WTC11 (cell line): ENCODE measurements at places on chromosomes 2 and 18.

DNA sequence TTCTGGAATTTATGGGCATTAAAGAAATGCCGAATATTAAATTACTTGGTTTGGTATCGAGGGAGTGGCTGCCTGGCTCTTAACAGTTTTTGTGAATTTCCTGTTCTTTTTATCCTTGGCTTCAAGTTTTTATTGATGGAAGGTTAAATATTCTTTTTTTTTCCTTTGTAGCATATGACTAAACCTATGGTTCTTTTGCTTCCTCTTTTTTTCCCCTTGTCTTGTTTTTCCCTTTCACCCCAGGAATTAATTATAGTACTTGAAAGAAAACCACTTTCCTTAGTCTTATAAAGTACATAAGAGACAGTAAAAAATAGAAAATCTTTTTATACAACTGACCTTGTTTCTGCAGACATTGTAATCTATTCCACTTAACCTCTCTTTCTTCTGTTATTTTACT, 42.4 kb downstream of the MGAT5 start:
- no peak overlapping the region for H3K4me3 ChIP-seq
- H3K27me3 ChIP-seq, result no peaks in the 10 kb centered on the region
- DNase-seq, result no peak
- no peaks in the 10 kb centered on the region for H3K36me3 ChIP-seq
- no peak overlapping the region for H3K27ac ChIP-seq

GRCh38 chr2:165013944-165014619, 58.8 kb upstream of the SLC38A11 start:
- H3K36me3 ChIP-seq, result no peaks in the 10 kb centered on the region
- H3K27ac ChIP-seq, result no peak overlapping the region
- DNase-seq, result no peak
- no peaks in the 10 kb centered on the region for H3K27me3 ChIP-seq
- H3K4me1 ChIP-seq, result peaks cover 8% of the 10 kb centered on the region

- no peak overlapping the region for H3K27ac ChIP-seq
- H3K36me3 ChIP-seq, result no peaks in the 10 kb centered on the region
- no peak overlapping the region for H3K4me3 ChIP-seq
- peaks cover 11% of the 10 kb centered on the region; the same call in 1 of the 2 replicates for H3K4me1 ChIP-seq
Observed at GRCh38 chr2:231634412-231634811, 41.7 kb downstream of the TEX44 start.

- H3K36me3 ChIP-seq, result no peaks in the 10 kb centered on the region
- DNase-seq, result peak; percentile 84
- no peak overlapping the region for H3K4me3 ChIP-seq
- no peak overlapping the region for H3K27ac ChIP-seq
- H3K27me3 ChIP-seq, result no peaks in the 10 kb centered on the region
Observed at GRCh38 chr2:185628985-185629384, 109.6 kb upstream of the FSIP2 start.

DNA sequence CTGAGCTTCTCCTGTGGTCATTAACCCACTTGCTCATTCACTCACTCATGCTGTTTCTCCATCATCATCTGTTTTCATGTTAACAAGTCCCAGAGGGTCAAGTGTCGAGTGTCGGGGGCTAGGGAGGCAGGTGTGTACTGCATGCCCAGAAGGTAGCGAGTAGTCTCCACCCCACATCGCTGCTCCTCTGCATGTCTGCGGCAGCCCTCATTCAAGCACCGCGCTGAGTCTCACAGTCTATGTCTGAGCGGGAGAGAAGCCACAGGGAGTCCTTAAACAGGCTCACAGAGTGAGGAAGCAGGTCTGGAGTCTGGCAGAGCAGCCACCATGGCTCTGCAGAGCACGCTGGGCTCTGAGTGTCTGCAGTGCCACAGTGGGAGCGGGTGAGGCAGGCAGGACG, 121.3 kb upstream of the IL1R2 start:
- no peaks in the 10 kb centered on the region for H3K27me3 ChIP-seq
- no peak overlapping the region for H3K4me3 ChIP-seq
- H3K4me1 ChIP-seq, result peaks cover 23% of the 10 kb centered on the region
- DNase-seq, result no peak

DNA sequence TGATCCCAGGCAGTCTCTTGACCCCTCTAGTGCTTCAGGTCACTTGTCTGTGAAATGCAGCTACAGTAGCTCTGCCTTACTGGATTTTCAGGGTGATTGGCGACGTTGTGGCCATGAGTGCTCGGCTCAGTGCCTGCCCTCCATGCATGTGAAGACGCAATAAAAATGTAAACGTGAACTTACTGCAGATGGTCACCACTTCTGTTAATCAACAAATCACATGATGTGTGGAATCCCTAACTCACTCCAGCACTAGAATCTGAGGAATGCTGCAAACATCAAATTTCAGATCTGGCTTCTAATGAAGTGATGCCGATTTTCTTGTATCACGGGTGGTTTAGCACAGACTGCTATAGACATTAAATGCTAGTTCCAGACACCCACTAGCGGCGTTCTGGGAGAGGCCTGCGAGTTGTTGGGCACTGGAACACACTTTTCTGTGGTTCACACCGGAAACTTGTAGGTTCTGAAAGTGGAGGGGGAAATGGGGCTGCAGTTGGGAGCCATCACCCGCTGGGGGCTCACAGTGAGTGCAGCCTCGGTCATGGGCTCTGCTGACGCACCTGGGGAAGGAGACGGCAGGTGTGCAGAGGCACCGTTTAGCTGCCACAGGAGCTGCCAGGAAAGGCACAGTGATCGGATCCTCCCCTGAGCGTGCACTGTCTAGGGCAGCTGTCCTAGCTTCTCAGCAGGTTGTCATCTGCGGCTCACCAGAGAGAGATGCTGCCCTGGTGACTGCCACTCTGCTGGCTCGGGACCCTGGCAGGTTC, 6.5 kb downstream of the CNDP1 start:
- no peak for DNase-seq
- no peaks in the 10 kb centered on the region for H3K27me3 ChIP-seq
- no peak overlapping the region for H3K4me3 ChIP-seq
- H3K4me1 ChIP-seq, result no peaks in the 10 kb centered on the region

- H3K36me3 ChIP-seq, result no peaks in the 10 kb centered on the region
Observed at GRCh38 chr2:68907232-68907919, 36.2 kb upstream of the BMP10 start.

DNA sequence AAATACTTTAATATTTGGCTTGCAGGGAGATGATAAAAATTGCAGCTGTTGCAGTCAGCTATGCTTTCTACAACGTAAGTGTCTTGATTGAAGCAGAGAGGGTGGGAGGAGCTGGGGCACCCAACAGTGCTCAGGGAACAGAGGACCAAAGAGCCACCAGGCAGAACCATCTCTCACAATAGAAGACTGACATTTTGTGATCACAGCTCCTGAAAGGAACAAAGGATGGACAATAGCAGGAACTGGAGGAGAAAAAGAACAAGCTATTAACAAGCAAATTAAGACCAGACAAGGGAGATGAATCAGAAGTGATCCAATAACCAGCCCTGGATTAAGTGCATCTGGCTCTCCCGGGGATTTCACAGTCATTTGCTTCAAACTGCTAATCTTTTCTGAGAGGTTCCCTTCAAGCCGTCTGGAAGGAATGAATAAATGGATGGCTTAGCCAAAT, 65.7 kb upstream of the SMAD2 start:
- no peaks in the 10 kb centered on the region for H3K27me3 ChIP-seq
- H3K4me3 ChIP-seq, result no peak overlapping the region
- DNase-seq, result no peak
- H3K4me1 ChIP-seq, result peaks cover 14% of the 10 kb centered on the region
- peaks cover 15% of the 10 kb centered on the region for H3K36me3 ChIP-seq

- H3K4me3 ChIP-seq, result peak within 1 kb of the TSS; percentile 83
- H3K27ac ChIP-seq, result peak within 1 kb of the TSS; percentile 59
- peaks cover 47% of the 10 kb centered on the region for H3K4me1 ChIP-seq
Observed at GRCh38 chr2:96816127-96816835, at the start of gene CNNM3. Gene CNNM3, plus strand, starts transcription at chr2:96816268. Its CDS starts 10 bp downstream, at chr2:96816278.

GRCh38 chr2:23530206-23530908, 145.4 kb downstream of the KLHL29 start:
- H3K27me3 ChIP-seq, result no peaks in the 10 kb centered on the region
- H3K4me3 ChIP-seq, result no peak overlapping the region
- no peaks in the 10 kb centered on the region for H3K36me3 ChIP-seq

DNA sequence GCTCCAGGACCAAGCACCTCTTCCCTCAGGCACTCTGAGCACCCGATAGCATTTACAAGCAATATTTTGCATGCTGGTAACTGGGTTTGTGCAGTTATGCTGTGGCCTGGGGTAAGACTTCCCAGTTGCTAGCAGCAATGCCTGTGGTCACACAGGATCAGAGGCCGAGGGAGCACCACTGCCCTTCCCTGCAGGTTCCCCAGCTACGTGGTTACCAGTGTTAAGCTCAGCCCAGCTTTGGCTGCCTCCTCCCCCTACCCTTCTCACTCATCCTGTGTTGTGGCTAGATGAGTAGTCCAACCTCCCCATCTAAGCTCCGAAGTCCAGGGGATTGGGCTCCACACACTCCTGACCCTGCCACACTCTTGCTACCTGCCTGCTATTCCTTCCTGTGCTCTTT, 141.1 kb downstream of the CELF4 start:
- no peak overlapping the region for H3K27ac ChIP-seq
- DNase-seq, result no peak
- H3K36me3 ChIP-seq, result no peaks in the 10 kb centered on the region
- no peak overlapping the region for H3K4me3 ChIP-seq
- peaks cover 18% of the 10 kb centered on the region for H3K4me1 ChIP-seq

DNA sequence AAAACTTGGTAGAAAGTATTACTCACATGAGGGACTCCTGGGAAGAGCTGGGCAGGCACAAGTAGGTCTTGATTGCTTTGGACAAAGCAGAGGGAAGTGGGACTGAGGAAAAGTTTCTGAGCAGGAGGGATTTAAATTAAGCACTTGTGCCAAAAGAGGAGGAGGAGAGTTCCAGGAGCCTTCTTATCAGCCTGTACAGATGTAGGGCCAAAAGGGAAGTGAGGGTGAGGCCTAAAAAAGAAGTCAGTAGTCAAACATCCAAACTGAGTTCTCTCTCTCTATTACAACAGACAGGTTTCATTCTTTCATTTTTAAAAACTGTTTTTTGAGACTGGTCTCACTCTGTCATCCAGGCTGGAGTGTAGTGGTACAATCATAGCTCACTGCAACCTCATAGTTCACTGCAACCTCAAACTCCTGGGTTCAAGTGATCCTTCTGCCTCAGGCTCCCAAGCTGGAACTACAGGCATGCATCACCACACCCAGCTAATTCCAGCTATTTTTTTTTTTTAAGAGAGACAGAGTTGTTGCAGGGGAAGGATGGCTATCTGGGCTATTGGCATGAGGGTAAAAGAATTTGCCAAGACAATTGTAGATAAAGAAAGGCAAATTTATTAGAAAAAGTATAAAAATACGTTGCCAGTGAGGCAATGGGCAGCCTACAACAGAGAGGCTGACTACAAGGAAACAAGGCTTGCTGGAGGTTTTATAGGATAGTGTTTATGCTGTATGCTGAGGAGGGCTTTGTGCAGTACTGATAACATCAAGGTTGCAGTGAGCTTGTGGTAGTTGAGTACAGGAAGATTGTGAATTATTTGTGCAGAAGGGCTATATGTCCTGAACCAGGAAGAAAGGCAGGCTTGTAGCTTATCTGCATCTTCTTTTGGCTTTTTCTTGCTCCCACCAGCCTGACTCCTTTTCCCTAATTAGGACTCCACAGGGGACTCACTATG, 29.0 kb downstream of the CFAP210 start:
- H3K36me3 ChIP-seq, result no peaks in the 10 kb centered on the region
- DNase-seq, result no peak
- H3K27me3 ChIP-seq, result peaks cover 2% of the 10 kb centered on the region; the same call in 1 of the 2 replicates
- H3K4me1 ChIP-seq, result no peaks in the 10 kb centered on the region

DNA sequence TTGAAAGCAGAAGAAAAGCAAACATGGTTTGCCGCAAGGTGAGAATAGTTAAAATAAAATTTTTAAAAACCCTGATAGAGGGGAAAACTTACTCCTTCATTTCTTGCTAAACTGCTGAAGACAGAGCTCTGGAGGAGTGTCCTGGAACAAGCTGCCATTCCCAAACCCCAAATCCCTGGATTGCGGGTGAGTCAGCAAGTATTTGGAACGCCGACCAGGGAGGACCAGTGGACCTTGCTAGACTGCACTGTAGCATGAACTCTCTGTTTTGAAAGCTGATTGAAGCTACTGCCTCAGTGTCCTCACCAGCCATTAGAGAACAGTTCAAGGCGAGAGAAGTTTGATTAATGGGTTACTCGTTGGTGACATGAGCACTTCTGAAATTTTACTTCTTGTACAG, 99.4 kb upstream of the RASGRP3 start:
- no peaks in the 10 kb centered on the region for H3K27me3 ChIP-seq
- H3K4me3 ChIP-seq, result no peak overlapping the region
- DNase-seq, result no peak
- no peaks in the 10 kb centered on the region for H3K36me3 ChIP-seq

DNA sequence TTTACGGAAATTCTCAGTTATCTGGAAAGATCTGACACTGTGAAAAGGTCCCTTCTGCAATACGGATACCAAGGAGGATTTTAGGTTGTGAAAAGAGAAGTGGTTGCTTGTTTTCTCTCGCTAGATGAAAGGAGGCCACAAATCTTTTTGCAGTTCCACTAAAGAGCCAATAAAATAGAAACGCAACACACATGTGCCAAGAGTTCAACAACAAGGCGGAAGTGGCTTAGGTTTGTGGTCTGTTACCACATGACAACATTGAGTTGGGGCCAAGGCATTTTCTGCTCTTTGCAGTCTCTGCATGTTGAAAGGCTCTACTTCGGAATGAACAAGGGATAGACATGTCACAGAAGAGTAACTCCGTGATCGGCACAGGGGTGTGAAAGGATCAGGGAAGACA, 115.7 kb upstream of the OSR1 start:
- no peaks in the 10 kb centered on the region for H3K36me3 ChIP-seq
- DNase-seq, result no peak
- no peak overlapping the region for H3K27ac ChIP-seq

GRCh38 chr2:79782576-79783452, 270.0 kb downstream of the CTNNA2 start:
- peaks cover 22% of the 10 kb centered on the region for H3K36me3 ChIP-seq
- H3K4me3 ChIP-seq, result no peak overlapping the region
- H3K27ac ChIP-seq, result peak overlapping the region; percentile 94
- no peaks in the 10 kb centered on the region for H3K27me3 ChIP-seq
- peaks cover 70% of the 10 kb centered on the region for H3K4me1 ChIP-seq

DNA sequence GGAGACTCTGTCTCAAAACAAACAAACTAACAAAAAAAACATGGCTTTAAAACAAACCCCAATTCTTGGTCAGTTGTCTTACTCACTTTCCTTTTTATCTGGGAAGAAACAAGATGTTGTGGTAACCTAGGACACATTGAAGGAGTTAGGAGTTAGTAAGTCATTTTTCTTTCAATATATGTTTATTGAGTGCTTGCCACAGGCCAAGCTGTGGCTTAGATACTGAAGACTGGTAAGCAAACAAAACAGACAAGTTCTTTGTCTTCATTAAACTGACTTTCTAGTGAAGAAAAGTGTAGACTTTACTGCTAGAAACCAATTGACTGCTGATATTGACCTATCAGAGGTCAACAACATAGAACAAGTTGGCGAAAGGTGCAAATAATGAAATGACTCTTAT, 1228.3 kb upstream of the FAM98A start:
- no peak overlapping the region for H3K4me3 ChIP-seq
- H3K27me3 ChIP-seq, result no peaks in the 10 kb centered on the region; the same call in 1 of the 2 replicates
- no peak overlapping the region for H3K27ac ChIP-seq
- DNase-seq, result no peak
- H3K36me3 ChIP-seq, result no peaks in the 10 kb centered on the region
- H3K4me1 ChIP-seq, result peaks cover 13% of the 10 kb centered on the region

GRCh38 chr2:46634905-46635304, 155.5 kb downstream of the TMEM247 start:
- no peak overlapping the region; the same call in 1 of the 2 replicates for H3K27ac ChIP-seq
- H3K36me3 ChIP-seq, result peaks cover 2% of the 10 kb centered on the region
- H3K27me3 ChIP-seq, result no peaks in the 10 kb centered on the region

- H3K4me3 ChIP-seq, result no peak overlapping the region
- peaks cover 29% of the 10 kb centered on the region for H3K4me1 ChIP-seq
- no peaks in the 10 kb centered on the region for H3K27me3 ChIP-seq
- H3K36me3 ChIP-seq, result no peaks in the 10 kb centered on the region
- H3K27ac ChIP-seq, result no peak overlapping the region
Observed at GRCh38 chr18:28041366-28041765, 135.6 kb downstream of the CDH2 start.
